ENCODE measurements at places on chromosomes 12 and 14.
A peak's percentile ranks its signal among the peaks of the same experiment; 100 is the strongest.

DNA sequence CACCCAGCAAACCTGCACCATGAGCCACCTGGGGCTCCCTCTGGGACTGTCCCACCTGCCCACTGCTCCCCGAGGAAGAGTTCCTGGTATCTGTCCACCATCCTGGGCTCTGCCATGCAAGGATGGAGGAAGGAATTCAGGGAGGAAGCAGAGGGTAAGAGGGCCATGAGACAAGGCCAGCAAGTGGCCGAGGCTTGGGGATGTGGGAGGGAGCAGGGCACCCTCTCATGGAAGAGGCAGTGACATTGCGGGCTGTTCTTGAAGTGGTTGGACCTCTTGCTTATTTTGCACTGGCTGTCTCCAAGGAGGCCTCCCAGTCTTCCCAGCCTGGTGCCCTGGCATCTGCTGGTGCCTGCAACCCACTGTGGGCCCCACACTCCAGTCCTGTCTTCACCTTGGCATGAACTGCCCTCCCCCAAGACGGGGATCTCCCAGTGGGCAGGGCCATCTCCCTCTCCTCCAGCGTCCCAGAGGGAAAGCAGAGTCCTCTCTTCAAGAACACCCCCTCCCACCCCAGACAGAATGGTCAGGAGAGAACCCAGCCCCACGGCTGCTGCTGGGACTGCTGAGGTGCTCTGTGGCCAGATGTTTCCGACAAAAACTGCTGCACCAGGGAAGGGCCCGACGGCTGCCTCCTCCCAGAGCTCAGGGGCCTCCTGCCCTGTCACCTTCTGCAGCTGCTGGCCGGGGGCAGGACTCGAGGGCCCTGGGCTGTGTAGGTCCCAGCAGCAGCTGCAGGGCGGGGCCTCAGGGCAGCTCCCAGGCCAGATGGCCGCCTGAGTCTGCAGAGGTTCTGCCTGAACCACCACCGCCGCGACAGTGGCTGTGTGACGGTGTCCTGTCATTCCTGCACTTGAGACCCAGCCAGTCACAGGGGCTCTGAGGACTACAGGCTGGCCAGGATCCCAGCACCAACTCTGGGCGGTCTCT is 1.8 kb upstream of the AKT1 start:
- no peak for DNase-seq
- H3K27me3 ChIP-seq: no peaks in the 10 kb centered on the region
- H3K4me3 ChIP-seq: no peak overlapping the region
- peaks cover 53% of the 10 kb centered on the region for H3K4me1 ChIP-seq
- H3K36me3 ChIP-seq: no peaks in the 10 kb centered on the region

DNA sequence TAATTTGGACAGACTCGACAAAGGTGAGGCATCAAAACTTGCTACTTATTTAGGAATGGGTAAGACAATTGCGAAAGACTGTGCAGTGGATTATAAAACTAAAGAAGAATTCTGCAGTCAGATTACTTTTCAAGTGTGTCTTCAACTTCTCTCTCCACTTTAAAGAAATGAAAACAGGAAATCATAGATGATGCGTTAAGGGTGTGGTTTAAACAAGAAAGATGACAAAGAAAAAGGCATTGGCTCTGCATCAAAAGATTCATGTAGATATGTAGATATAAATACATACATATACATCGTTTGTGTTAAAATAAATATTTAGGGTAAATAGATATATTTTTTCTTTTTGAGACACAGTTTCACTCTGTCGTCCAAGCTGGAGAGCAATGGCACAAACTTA is 74.6 kb upstream of the PARP11 start:
- no peaks in the 10 kb centered on the region for H3K4me1 ChIP-seq
- no peaks in the 10 kb centered on the region for H3K27me3 ChIP-seq
- no peaks in the 10 kb centered on the region for H3K36me3 ChIP-seq
- no peak for DNase-seq
- H3K27ac ChIP-seq: no peak overlapping the region

DNA sequence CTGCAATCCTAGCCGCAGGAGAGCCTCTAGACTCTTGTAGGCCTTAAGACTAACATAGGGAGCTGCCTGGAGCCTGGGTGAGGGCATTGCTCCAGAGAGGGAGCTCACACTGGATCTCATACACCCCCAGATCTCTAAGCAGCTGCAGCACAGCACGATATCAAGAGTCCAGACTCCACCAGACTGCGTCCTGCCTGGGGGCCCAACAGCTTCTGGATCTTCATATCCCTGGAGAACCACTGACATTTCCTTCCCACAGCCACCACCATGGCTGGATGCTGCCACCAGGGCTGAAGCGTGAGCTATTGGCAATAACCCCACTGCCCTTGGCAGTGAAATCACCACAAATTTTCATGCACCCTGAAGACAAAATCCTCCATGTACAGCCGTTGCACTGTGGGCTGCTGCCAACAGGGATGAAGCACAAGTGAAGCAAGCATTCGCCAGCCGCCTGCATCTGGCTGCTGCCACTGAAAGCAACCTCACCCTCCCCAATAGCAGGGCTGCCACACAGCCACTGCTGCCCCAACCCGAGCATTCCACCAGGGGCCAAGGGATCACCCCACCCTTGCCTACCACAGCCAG is 28.2 kb downstream of the CACNA2D4 start:
- H3K4me3 ChIP-seq: no peak overlapping the region
- no peaks in the 10 kb centered on the region for H3K4me1 ChIP-seq
- no peak for DNase-seq
- no peaks in the 10 kb centered on the region for H3K36me3 ChIP-seq
- H3K27ac ChIP-seq: no peak overlapping the region

DNA sequence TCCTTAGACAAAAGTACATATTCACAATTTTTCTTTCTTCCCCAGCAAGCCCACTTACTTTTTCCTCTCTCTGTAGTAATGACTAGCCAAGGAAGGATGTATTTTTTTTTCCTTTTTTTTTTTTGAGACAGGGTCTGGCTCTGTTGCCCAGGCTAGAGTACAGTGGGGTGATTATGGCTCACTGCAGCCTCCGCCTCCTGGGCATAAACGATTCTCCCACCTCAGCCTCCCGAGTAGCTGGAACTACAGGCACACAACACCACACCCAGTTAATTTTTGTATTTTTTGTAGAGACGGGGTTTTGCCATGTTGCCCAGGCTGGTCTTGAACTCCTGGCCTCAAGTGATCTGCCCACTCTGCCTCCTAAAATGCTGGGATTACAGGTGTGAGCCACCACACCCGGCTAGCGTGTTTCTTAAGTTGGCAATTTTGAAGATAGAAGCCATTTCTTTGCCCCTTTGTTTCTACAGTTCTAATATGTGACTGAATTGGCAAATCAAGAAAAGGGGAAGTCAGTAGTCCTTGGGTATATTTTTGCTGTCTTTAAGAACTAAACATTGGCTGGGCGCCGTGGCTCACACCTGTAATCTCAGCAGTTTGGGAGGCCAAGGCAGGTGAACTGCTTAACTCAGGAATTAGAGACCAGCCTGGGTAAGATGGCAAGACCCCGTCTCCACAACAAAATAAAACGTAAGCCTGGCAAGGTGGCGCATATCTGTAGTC is 3.2 kb upstream of the NACA start:
- no peak overlapping the region for H3K27ac ChIP-seq
- H3K4me1 ChIP-seq: peaks cover 5% of the 10 kb centered on the region
- DNase-seq: no peak
- H3K4me3 ChIP-seq: no peak overlapping the region
- H3K36me3 ChIP-seq: peaks cover under 1% of the 10 kb centered on the region

GRCh38 chr12:131862994-131863710 is 31.3 kb upstream of the ULK1 start:
- DNase-seq: no peak
- H3K4me1 ChIP-seq: no peaks in the 10 kb centered on the region
- H3K27me3 ChIP-seq: peaks cover 6% of the 10 kb centered on the region
- H3K27ac ChIP-seq: no peak overlapping the region
- no peak overlapping the region for H3K4me3 ChIP-seq
- H3K36me3 ChIP-seq: no peaks in the 10 kb centered on the region

DNA sequence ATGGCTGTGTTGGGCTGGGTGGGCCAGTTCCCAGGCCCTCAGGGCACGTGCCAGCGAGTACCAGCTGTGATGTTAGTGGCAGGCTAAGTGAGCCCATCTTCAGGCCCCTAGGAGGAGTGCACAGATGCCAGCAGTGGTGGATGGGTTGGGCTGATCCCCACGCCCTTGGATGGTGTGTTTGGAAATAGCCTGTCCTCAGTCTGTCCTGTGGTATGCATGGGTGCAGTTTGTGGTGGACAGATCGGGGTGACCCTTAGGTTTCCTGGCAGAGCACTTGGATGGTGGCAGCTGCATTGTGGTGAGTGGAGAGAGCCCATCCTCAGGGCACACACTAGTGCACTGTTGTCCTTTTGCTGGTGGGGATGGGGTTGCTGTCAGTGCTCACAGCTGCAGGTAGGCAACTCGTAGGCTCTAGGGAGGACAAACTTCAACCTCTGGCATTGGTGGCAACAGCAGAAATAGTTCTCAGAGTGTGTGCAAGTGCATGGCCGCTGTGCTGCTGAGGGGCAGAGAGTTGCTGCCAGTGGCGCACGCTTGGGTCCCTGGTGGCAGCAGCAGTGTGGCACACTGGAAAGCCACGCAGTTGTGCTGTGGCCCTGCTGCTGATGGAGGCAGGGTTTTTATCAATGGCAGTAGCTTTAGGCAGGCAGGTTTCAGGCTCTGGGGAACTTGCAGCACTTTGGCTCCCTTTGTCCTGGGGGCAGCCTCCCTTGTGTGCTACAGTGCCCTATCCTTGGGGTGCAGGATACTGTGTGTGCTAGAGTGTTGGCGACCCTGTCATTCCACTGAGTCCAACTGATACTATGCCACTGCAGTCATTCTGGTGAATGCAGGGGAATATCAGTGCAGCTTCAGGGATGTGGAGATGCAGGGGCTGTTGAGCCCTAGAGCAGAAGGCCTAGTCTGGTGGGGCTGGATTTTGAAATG is 65.5 kb downstream of the FBXO33 start:
- no peak for DNase-seq
- H3K27ac ChIP-seq: no peak overlapping the region
- no peaks in the 10 kb centered on the region for H3K4me1 ChIP-seq
- H3K27me3 ChIP-seq: no peaks in the 10 kb centered on the region

DNA sequence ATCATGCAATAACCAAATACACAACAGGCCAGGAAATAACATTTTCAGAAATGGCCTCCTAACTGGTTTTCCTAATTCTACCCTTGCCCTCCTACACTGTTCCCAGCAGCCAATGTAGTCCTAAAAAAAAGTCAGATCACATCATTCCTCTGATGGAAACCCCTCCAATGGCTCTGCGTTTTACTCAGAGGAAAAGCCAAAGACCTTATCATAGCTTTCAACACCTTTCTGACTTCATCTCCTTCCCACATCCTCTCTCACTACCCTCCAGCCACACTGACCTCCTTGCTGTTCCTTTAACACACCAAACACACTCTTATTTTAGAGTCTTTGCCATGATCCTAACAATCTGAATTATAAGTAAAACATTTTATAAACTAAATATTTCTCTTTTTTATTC is 1.1 kb downstream of the MED6 start:
- peak overlapping the region; percentile 89 for H3K4me3 ChIP-seq
- DNase-seq: no peak
- peaks cover 10% of the 10 kb centered on the region for H3K4me1 ChIP-seq
- H3K27ac ChIP-seq: no peak overlapping the region
- H3K36me3 ChIP-seq: peaks cover 9% of the 10 kb centered on the region
- no peaks in the 10 kb centered on the region for H3K27me3 ChIP-seq

- peaks cover 67% of the 10 kb centered on the region for H3K4me1 ChIP-seq
- H3K27ac ChIP-seq: peak overlapping the region; percentile 99
- no peak for DNase-seq
- no peaks in the 10 kb centered on the region for H3K27me3 ChIP-seq
- peak overlapping the region; percentile 73 for H3K4me3 ChIP-seq
- peaks cover 3% of the 10 kb centered on the region for H3K36me3 ChIP-seq
Measured at GRCh38 chr12:118059341-118060191, 1.4 kb downstream of the WSB2 start.

DNA sequence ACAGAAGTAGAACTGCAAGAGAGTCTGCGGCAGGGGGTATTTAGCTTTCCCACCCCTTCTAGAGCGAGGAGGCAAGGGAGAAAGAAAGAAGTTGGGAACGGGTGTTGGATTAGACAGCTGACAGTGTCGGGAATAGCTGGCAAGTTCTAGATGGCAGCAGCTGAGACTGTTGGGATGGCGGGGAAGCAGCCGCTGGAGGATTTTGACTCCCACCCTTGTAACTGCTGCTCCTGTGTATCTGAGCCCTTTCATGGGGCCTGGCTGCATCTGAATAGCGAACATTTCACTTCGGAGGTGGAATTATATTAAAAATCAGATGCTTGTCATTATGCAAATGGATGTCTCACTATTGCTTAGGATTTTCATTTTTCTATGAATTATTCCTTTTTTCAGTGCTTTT is 104.6 kb downstream of the AACS start:
- no peaks in the 10 kb centered on the region for H3K27me3 ChIP-seq
- DNase-seq: no peak
- no peak overlapping the region for H3K4me3 ChIP-seq

GRCh38 chr14:92513966-92514843 is 624 bp downstream of the RIN3 start:
- no peaks in the 10 kb centered on the region for H3K4me1 ChIP-seq
- H3K4me3 ChIP-seq: peak overlapping the region; percentile 46
- no peak overlapping the region for H3K27ac ChIP-seq
- no peaks in the 10 kb centered on the region for H3K36me3 ChIP-seq

GRCh38 chr14:94027566-94028449 is 1.7 kb downstream of the OTUB2 start:
- no peaks in the 10 kb centered on the region for H3K27me3 ChIP-seq
- H3K4me1 ChIP-seq: no peaks in the 10 kb centered on the region
- no peak overlapping the region for H3K27ac ChIP-seq
- H3K4me3 ChIP-seq: no peak overlapping the region

Measured in tibial nerve (tissue), 4 donors.